HT-29 (cell line): ENCODE measurements at places on chromosomes 5 and 9.

DNA sequence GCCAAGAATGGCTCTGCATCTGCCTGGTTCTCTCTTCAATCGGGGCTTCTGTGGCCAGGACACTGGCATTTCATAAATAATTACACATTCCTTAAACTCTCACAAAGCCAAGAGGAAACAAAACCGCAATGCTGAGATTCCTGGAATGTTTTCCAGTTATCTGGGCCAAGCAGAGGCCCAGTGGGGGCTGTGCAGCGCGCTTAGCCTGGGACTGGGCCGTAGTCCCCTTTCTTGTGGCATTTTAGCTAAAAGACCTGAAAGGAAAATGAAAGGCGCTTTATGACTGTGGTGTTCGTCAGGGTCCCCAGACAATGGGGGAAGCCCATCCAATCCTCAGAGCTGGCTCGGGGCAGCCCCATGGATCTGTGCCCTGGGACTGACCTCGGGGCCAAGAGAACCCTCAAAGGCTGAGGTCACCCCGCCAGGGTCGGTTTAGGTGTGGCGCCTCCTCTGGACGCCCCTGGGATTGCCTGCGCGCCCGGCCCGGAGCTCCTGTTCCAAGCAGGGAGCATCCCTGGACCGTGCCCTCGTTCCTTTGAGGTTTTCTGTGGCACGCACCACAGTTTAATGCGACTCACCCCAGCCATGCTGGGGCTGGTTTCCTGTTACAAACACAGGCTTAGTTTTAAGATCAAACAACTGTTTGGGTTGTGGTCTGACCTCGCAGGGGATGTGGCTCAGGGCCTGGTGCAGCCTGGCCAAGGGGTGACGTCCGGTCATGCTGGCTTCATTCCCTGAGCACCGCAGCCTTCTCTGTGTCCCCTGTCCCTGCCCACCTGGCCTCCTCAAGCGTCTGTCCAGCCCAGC is 51.5 kb upstream of the NKD2 start:
- peak; percentile 93 for DNase-seq

DNA sequence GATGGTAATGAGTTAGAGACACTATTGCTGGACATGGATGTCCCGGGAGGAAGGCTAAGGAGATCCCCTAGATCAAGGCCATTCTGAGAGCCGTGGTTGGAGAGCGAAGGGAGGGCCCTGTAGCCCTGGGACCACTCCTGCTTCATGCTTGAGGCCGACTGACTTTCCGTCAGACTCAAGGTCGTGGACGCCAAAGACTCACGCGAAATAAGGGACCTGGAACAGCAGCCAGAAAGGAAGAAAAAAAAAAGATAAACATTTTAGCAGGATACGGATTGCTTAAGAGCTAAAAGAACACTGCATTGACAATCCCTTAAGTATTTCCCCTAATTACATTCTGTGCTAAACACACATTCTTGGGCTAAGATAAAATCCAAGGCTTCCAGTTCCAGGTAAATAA is 181.2 kb downstream of the GLIS3 start:
- no peak for DNase-seq

- peak; percentile 70 for DNase-seq
Observed at GRCh38 chr9:21991072-21991959, 2.9 kb downstream of the CDKN2A start.

GRCh38 chr5:485946-486491 is 38.2 kb downstream of the SLC9A3 start:
- no peak for DNase-seq

- DNase-seq, result no peak
Observed at GRCh38 chr5:62134811-62135210, 171.2 kb upstream of the KIF2A start.

DNA sequence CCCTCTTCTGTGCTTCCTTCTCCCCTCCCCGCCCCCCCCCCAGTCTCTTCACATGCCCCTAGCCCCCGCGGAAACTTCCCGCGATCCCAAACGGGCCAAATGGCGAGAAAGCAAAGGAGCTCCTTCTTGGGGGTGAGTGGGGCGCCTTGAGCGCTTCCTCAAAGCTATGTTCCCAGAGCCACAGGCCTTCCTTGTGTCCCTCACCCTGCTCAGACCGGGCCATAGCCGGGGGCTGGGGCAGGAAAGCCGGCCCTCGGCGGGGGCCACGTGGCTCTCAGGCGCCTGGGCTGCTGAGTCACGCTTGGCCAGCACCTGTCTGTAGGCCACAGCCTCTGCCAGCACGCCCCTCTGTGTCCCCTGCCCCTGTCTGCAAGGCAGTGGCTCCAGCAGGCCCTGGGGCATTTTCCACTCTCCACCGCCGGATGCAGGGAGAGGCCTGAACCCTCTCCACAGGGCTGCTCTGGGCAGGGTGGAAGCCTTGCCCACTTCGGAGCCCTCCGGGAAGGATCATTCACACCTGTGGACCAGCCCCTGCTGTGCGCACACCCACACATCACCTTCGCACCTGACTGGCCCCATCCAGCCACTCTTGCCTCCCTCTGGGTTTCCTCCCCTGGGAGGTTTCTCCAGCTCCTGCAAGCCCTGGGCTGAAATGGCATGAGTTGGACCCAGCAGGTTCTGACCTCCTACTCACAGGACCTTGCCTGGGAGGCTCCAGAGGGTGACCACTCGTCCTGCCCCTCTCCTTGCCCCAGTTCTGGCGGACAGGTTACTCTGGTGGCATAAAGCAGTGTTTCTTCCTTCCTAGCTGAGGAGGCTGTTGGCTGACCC is 1.2 kb upstream of the SQSTM1 start:
- DNase-seq, result peak; percentile 83
